ENCODE measurements at places on chromosomes 7 and 10.

- no peak for DNase-seq
Observed at GRCh38 chr7:12373580-12374263, 29.9 kb downstream of the VWDE start.

DNA sequence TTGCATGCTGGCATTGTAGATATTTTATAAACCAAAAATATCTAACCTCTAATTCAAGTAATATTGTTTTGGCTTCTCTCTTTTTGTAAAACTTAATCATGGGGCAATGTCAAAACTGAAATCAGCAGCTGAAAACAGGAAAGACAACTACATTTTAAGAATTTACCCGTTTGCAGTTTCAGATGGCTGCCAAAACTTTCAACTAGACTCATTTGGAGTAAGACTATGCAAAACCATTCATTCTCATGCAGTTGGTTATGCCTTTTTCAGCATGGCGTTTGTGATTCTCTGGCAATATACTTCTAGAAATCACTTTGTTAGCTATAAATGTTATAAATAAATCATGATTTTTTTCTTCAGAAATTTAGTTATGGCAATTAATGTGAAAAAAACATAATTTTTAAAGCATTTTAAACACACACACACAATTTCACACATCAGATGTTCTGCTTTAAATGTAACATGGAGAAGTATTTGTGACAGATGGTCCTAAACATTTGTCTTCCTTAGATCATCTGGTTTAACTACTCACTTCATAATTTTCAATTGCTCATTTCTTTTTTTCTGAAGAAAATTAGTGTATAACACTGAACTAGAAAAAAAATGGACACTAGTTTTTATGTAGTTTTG is 116.4 kb downstream of the ITGB8 start:
- DNase-seq: no peak

GRCh38 chr10:69748621-69749020 is 53.1 kb upstream of the COL13A1 start:
- DNase-seq: no peak

DNA sequence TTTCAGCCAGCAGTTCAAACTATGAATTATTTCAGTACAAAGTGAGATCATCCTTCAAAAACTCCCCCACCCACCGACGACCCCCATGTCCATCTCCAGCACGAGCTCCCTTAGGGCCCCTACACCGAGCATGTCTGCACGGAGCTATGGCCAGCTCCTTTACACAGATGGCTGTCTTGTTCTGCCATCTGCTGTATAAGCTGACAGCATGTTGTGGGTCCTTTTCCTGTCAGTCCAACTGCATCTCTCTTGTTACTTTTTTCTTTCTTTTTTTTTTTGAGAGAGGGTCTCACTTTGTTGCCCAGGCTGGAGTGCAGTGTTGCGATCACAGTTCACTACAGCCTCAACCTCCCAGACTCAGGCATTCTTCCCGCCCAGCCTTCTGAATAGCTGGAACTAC is 21.6 kb downstream of the NPC1L1 start:
- DNase-seq: no peak

DNA sequence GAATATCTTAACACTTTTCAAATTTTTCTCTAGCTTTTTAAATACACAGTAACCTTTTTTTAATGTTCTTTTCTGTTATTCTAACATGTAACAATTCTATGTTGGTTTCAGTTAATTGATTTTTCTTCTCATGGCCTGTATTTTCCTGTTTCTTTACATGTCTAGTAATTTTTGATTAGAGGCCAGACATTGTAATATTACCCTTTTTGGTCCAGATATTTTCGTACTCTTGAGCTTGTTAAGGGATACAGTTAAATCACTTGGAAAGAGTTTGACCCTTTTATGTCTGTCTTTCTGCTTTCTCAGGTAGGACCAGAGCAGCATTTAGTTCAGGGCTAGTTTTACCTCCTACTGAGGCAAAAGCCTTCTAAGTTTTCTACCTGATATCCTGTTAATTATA is 45.0 kb downstream of the BICC1 start:
- DNase-seq: no peak

GRCh38 chr7:156543699-156544598 is 96.6 kb upstream of the RNF32 start:
- DNase-seq: no peak

DNA sequence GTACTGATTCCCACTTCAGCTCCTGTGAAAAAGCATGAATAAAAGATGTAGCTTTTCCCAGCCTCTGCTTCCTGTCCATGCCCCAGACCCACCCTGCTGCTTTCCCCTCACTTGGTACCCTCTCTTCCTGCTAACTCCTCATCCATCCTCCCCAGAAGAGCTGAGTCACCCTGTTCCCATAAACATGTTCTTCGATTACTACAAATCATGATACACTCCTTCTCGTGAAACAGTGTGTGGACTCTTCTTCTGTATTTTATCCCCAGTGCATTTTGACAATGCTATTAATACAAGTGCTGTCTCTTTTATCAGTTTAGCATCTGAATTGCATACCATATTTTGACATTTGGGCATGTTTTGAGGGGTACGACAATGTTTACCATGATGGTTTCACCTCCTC is 45.8 kb upstream of the SORBS1 start:
- DNase-seq: no peak

- DNase-seq: no peak
Observed at GRCh38 chr10:78351283-78351682, 317.6 kb downstream of the RPS24 start.

GRCh38 chr10:95435548-95436279 is 125.5 kb downstream of the SORBS1 start:
- DNase-seq: no peak

- DNase-seq: no peak
Observed at GRCh38 chr10:34384372-34384771, 430.7 kb downstream of the PARD3 start.

DNA sequence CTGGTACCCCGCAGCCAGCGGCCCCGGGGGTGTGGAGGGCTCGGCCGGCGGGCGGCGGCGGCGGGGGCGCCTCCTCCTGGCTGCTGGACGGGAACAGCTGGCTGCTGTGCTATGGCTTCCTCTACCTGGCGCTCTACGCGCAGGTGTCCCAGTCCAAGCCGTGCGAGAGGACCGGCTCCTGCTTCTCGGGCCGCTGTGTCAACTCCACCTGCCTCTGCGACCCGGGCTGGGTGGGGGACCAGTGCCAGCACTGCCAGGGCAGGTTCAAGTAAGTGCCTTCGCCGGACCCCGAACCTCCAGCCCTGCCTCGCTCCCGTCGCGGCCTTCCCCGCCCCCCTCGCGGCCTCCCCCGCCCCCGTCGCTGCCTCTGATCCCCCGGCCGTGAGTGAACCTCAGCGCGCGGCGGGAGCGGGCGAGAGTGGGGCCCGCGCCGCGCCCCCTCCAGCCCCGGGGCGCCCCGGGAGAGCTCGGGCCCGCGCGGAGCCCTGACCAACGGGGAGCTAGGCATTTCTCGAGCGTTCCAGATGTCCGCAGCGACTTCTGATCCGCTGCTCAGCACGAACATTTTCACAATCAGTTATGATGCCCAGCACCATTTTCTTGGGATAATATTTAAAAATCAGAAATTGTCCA is 727 bp downstream of the ATRNL1 start:
- DNase-seq: no peak

GRCh38 chr7:79401254-79401653 is 52.2 kb downstream of the MAGI2 start:
- no peak for DNase-seq

- DNase-seq: no peak
Observed at GRCh38 chr10:99913831-99914235, 95.9 kb downstream of the DNMBP start.

- no peak for DNase-seq
Observed at GRCh38 chr7:130901209-130901783, 167.3 kb upstream of the KLF14 start.

GRCh38 chr10:43197834-43198681 is 59.8 kb downstream of the CSGALNACT2 start:
- no peak for DNase-seq

DNA sequence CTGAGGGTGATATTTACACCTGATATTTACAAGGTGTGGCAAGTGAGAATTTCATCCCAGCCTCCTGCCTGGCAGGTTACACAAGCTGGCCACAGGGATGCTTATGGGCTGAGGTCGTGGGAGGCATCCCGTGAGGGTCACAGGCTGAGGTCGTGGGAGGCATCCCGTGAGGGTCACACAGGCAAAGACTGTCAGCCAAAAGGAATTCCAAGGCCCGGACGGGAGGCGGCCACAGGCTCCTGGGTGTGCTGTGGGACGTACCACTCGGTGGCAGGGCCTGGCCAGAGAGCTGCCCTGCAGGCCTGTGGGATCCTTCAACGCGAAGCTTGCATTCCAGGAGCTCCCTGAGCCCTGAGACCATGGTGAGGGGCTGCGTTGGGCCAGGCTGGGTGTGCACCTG is 460.6 kb downstream of the DNAJB6 start:
- DNase-seq: no peak

GRCh38 chr10:15879663-15880062 is 19.4 kb upstream of the MINDY3 start:
- DNase-seq: no peak

DNA sequence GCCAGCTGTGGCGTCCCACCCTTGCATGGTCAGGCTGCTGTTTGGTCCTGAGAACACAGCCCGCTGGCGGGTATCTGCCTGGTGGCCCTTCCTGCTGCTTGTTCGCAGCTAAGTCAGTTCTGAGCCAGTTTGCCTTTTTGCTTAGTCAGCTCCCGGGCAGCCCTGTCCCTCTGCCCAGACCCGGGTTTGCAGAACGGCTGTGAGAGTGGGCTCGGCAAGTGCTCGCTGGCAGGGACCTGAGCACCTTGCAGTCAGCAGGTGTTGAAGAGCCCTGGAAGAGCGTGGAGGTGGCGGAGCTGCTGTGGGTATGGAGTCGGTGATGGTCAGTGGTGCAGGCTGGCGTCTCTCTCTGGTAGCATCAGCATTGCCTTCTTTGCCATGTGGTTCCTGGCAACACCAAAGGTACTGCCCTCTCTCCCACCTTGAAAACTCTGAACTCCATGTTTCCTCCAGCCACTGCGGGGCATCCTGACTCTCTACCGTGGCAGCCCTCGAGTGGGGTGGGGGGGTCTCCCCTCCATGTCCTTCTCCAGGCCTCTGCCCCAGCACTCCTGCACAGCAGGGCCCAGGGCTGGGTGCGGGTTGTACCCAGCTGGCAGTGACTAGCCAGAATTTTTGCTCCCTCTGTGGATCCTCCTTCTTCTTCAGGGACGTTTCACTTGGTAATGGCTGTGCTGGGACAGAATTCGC is 4.6 kb downstream of the INPP5A start:
- no peak for DNase-seq

DNA sequence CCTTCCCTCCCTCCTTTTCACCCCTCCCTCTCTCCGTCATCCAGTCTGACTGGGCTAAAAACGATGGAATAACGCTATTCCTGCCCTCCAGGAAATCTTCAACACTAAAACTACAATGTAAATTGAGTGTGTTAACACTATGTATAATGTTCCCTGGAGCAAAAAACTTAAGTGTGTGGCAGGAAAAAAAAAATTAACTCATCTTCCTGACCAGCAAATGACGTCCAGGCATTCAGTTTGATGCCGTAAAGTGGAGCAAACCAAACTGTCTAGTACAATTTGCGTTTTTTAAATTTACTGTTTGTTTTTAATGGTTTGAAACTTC is 545 bp upstream of the MTPN start:
- no peak for DNase-seq

DNA sequence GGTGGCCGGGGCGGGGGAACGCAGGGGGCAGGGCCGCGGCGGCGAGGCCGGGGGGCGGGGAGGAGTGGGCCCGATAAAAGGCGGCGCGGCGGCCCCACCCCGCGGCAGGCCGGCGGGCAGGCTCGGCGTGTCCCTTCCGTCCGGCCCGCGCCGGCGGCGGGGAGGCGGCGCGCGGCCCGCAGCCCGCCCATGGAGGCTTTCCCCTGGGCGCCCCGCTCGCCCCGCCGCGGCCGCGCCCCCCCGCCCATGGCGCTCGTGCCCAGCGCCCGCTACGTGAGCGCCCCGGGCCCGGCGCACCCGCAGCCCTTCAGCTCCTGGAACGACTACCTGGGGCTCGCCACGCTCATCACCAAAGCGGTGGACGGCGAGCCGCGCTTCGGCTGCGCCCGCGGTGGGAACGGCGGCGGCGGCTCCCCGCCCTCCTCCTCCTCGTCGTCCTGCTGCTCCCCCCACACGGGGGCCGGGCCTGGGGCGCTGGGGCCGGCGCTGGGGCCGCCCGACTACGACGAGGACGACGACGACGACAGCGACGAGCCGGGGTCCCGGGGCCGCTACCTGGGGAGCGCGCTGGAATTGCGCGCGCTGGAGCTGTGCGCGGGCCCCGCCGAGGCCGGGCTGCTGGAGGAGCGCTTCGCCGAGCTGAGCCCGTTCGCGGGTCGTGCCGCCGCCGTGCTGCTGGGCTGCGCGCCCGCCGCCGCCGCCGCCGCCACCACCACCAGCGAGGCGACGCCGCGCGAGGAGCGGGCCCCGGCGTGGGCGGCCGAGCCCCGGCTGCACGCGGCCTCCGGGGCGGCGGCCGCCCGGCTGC is at the start of gene NANOS1:
Gene NANOS1 (plus strand): TSS at position 102 of the 808 bp plus-strand sequence. CDS start 88 bp downstream, at position 190.
- no peak for DNase-seq

- DNase-seq: no peak
Observed at GRCh38 chr7:12244129-12244528, 33.0 kb downstream of the TMEM106B start.

DNA sequence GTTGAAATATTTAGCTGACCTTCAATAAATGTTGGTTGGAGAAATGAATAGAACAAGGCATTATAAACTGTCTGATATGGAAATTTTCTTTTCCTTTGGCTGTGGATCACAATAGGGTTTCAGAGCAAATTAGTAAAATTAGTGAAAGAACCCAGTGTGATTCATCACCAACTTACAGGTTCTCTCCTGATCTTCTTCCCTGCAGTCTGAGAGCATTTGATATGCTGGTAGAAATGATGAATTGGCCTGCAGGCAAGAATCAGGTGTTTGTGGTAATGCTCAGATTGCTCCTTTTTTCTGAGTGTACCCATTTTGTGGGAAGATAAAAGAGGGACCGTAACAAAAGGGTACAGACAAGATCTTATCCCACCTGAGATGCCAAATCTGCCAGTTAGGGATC is 51.9 kb downstream of the BTAF1 start:
- DNase-seq: no peak

DNA sequence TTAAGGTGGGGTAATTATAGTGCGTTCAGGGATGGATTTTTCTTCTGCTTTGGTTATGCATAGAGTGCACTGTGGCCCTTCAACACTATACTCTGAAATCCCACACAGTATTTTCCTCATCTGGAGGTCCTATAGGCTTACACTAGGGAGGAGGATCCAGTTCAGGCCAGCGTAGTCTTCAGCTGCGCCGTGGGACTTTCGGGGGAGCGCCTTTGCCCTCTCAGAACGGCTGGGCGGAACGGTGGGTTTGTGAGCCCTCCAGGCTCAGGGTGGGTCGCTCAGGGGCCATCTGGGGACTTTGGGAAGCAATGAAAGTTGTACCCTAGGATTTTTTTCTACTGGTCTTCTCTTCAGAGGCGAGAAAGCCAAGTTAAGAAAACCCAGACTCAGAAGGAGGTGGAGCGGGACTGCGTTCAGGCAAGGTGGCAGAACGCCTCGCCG is 652 bp upstream of the VPS26A start:
- no peak for DNase-seq

- DNase-seq: no peak
Observed at GRCh38 chr10:12587451-12587888, 238.1 kb downstream of the CAMK1D start.

- no peak for DNase-seq
Observed at GRCh38 chr10:24669285-24669852, 54.3 kb downstream of the ARHGAP21 start.

- peak; percentile 12 for DNase-seq
Observed at GRCh38 chr7:70354409-70355169, 756.3 kb downstream of the AUTS2 start.

GRCh38 chr10:103416436-103417147 is 20.2 kb downstream of the PDCD11 start:
- peak; percentile 73 for DNase-seq

- DNase-seq: no peak
Observed at GRCh38 chr7:158976468-158976848, 120.1 kb downstream of the DYNC2I1 start.

- DNase-seq: no peak
Observed at GRCh38 chr10:101655570-101655969, 39.4 kb downstream of the FBXW4 start.

All from CD4-positive, alpha-beta T cell treated with Interleukin-1 beta for 1 hour (primary cell).